ENCODE measurements at places on chromosomes 5 and 9.

DNA sequence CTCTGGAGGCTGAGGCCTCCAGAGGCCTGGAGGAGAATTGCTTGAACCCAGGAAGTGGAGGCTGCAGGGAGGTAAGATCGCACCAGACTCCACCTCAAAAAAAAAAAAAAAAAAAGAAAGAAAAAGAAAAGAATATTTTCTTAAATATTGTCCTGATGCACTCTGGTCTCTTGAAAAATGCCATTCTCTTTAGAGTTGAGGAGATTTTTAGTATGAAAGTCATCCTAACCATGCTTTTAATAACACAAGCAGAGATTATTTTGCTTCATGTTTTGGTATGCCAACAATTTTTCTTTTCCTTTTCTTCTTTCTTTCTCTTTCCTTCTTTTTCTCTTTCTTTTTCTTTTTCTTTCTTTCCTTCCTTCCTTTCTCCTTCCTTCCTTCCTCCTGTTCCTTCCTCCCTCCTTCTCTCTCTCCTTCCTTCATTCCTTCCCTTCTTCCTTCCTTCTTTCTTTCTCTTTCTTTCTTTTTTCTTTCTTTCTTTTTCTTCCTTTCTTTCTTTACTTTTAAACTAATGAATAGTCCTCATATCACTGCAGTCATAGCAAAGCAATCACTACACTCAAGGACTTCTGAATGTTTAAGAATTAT is 116.9 kb upstream of the CCNH start:
- DNase-seq: no peak

DNA sequence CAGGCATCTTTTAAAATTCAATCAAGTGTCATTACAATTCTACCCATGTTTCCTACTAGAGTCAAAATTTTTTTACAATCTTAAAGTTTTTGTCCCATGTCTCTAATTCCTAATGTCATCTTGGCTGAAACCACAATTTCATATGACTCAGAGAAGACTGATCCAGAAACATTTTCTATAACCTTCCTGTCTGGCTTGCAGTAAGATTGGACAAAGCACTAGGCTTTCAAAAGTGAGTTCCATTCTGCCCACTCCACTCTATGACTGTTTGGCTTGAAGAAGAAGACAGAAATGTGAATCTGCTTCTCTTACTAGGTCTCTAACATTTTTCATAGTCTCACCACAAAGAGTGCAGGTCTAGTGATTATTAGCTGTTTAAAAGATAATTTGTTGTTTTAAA is 88.8 kb downstream of the NR3C1 start:
- no peak for DNase-seq

DNA sequence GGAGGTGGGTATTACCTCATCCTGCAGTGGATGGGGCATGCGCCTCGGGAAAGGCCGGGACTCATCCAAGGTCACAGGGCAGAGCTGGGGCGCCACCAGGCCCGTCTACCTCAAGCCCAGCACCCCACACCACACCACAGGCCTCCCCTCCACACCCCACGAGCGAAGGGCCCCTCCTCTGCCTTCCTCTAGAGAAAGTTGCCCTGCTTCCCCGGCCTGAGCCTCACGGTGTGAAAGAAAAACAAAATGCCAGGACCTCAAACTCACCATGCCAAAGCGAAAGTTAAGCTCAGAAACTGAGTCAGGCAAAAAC is 161.1 kb downstream of the COL23A1 start:
- DNase-seq: no peak

GRCh38 chr9:486156-486555 is 271.5 kb downstream of the DOCK8 start:
- DNase-seq: no peak

DNA sequence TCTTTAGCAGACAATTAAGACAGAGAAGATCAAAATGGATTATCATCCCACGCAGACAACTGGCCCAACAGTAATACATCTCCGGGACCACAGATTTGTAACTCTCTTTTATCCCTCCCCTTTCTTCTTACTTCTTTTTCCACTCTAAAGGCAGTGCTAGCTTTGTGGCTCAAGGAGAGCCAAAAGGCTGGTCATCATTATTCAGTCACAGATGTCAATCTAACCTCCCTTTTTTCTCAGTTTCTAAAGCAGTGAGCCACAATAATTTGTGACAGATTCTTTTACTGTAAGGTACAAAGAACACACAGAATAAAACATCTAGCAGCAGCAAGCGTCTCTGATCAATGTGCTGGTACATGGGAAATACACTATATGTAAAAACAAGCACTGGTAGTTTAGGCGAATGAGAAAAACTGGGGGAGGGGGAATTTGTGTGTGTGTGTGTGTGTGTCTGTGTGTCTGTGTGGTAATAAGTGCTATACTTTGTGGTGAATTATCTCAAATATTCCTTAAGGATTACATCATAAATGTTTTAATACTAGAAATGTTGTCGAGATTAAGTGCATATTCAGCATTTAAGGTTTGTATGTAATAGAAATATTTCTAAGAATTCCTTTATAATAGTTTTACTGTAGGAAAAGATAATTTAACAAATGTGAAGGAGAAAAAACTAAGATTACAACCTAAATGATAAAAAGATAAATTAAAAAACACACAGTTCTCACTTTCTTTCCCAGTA is 140.2 kb downstream of the DENND1A start:
- no peak for DNase-seq

GRCh38 chr5:160311491-160312133 is 752 bp downstream of the CCNJL start:
- no peak for DNase-seq

DNA sequence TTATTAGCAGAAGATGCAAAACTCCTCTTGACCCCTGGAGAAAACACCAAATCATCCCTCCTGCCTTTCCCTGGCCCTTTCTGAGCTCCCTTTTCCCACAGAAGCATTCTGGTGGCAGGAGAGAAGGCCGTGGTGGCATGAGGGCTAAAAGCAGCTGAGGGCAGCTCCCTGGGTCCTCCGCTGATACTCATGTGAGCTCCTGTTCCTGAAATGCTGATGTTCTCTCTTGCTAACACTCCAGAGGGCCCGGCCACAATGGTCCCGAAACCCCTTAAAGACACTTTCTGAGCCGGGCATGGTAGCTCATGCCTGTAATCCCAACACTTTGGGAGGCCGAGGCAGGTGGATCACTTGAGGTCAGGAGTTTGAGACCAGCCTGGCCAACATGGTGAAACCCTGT is 183.1 kb downstream of the HSPA4 start:
- no peak for DNase-seq

- DNase-seq: no peak
Observed at GRCh38 chr9:35811381-35812024, 559 bp downstream of the SPAG8 start.

DNA sequence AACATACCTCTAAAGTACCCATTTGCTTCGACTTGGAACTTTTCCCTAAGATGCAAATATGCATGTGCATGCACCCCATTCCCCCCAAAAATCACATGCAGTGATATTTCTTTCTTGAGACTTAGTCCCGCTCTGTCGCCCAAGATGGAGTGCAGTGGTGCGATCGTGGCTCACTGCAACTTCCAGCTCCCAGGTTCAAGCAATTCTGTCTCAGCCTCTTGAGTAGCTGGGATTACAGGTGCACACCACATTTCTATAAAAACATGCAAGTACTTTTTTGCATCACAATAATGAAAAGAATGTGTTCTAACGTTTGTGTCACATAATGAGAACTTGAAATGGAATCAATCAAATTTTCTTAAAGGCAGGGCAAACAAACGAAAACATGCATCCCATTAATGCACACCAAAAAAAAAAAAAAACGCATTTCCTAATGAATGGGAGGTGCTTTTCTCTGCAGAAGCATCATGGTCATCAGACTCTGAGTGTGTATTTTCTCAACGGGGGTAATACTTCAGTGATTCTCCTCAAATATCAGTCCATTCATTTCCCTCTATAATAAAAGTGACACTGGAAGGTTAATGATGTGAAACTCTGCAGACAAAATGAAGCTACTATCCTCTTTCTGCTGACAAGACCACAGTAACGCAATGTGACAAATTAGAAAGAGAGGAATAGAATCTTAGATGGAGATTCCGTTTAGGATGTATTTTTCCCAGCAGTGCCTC is 389.4 kb downstream of the CTNND2 start:
- DNase-seq: no peak

GRCh38 chr5:110092955-110093785 is 403.4 kb downstream of the MAN2A1 start:
- DNase-seq: no peak

DNA sequence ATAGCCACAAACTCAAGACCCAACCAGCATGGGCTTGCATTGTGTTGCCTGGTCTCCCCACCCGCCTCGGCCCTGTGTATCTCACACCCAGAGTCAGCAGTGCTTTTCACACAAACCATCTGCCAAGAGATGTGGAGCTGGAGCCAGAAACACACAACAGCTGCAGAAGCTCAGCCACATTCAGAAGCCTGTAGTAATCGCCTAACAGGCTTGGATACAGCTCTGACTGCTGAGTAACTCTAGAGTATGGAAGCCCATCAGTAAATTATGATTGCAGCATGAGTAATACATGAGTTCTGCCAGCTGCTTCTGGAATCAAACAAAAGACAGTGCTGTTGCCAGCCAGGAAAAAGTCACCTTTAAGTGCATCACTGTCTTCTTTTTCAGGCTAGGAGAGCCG is 16.0 kb downstream of the TEK start:
- DNase-seq: no peak

GRCh38 chr9:118751077-118751847 is 618.0 kb downstream of the BRINP1 start:
- no peak for DNase-seq

GRCh38 chr5:56822981-56823380 is 7.6 kb downstream of the MAP3K1 start:
- no peak for DNase-seq

DNA sequence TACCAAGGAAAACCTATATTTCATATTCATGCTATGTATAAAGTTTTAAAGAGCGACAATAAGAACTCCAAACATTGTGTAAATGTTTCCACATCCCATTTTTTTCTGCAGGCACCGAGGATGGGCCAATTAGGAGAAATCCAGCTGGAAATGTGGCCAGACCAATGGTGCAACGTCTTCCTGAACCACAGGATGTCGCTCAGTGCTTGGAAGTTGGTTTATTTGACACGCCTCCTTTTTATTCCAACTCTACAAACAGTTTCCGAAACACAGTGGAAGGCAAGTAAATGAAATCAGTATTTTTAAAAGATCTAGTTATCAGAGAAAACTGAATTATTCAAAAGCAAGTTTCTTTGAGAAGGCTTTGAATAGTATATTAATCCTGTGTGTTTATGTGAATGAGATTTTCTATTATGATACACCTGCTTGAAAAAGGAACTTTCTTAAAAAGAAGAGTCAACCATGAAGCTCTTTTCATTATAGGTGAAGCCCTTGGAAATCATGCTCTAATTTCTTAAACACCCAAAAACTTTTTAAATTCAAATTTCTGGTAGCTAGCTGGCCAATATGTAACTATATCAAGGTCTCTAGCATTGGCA is 9.1 kb downstream of the TYRP1 start:
- peak; percentile 66 for DNase-seq

DNA sequence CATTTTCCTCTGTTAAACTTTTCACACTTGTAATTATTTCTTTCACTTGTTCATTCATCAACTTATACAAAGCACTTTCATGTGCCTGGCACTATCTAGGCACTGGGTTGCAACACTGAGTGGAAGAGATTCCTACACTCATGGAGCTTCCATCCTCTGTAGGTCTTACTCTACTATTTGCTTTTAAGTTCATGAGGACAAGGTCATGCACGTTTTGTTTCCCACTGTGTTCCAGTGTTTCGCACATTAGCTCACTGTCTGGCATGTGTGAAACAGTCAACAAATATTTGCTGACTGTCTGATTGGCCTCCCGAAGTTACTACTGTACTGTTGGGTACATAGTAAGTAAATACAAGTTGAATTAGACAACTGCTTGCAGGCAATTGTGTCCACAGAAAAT is 87.9 kb upstream of the IFNK start:
- no peak for DNase-seq

DNA sequence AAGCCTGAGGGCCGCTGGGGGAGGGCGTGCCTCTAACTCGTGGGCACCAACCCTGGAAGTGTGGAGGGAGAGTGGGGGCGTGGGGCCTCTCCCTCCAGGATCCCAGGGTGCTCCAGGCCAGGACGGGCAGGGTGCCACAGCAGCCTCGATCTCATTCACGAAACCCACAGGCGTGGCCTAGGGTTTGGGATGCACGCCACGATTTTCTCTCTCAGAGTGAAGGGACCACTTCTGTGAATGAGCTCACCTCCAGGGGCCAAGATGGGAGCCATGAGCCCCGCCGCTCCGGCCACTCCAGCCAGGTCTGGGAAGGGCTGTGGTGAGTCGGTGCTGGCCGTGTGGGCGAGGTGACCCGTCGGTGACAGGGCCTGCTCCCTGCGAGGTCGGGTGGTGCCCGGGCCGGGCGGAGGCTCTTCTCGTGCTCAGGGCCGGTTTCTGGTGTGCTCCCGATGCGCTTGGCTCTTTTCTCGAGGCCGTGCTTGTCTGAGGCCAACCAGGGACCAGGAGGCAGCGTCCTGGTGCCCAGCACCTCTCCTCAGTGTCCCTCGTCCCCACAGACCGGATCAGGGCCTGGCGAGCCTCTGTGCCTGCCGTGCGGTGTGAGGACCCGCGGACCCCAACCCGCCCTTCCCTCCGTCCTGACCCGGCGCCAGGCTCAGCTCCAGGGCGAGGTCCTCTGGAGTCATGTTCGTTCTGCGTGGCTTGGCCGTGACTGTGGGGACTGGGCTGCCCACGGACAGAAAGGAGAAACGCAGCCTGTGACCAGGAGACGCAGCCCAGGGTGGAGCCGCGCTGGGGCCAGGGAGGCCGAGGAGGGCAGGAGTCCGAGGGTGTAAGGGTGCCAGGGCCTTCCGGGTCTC is 31.0 kb downstream of the TPPP start:
- DNase-seq: no peak

GRCh38 chr9:99184110-99184474 is 37.6 kb downstream of the ALG2 start:
- DNase-seq: no peak

DNA sequence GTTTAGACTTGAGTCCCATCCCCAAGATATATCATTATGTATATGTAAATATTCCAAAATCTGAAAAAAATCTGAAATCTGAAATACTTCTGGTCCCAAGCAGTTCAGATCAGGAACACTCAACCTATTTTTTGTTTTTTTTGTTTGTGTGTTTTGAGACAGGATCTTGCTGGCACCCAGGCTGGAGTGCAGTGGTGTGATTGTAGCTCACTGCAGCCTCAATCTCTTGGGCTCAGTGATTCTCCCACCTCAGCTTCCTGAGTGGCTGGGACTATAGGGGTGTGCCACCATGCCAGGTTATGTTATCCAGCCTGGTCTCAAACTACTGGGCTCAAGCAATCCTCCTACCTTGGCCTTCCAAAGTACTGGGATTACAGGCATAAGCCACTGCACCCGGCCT is 50.7 kb upstream of the TRAF1 start:
- DNase-seq: no peak

Data from NCI-H2171 treated with DMSO at 0.1 percent for 48 hours (cell line).